Astrocyte (in vitro differentiated cells and primary cell): ENCODE measurements at places on chromosomes 1 and 21. TPM values are rescaled to one million over a fixed set of nuclear protein-coding genes. Genes with fewer than 3 reads are reported as not detected.
A peak's percentile ranks its signal among the peaks of the same experiment; 100 is the strongest.

Gene OR2M3
- total RNA-seq = not detected in 2 replicates

DNA sequence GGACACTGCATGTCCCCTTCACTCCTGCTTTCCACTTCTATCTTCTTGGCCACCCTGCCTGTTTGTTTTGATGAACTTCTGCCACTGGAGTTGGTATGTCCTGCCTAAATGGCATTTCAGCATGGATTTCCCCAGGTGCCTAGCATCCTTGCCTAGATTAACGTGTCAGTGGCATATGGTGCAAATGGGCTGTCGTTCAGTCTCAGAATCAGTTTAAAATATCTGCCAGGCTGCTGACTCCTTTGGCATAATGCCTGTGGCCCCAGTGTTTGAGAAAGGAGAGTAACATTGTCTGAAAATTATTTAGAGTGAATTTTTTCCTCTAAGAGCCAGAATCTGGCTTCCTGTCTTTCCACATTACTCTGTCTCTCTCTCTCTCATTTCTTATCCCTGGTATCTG lies 64.9 kb upstream of the BARHL2 start:
- DNase-seq = no peak

- DNase-seq = no peak
Measured at GRCh38 chr1:203044546-203045250, 18.4 kb downstream of the PPFIA4 start.

GRCh38 chr1:172003766-172004530 lies 162.7 kb downstream of the DNM3 start:
- DNase-seq = peak; percentile 26

- DNase-seq = no peak
Measured at GRCh38 chr1:83095570-83095969, 903.4 kb downstream of the TTLL7 start.
